Foreskin keratinocyte (primary cell): ENCODE measurements at places on chromosomes 13 and 19. TPM values are rescaled to one million over a fixed set of nuclear protein-coding genes. Genes with fewer than 3 reads are reported as not detected.

ICAM4 gene
- total RNA-seq = 0.49 and 0.71 TPM in 2 replicates

DACT3 gene
- total RNA-seq = 0.04 TPM in 1 of 2 replicates, not detected in the other

FUT2 gene
- total RNA-seq = 3.6 and 3.7 TPM in 2 replicates

TEX29 gene
- total RNA-seq = not detected in 2 replicates

TNNT1 gene
- total RNA-seq = 134 and 199 TPM in 2 replicates

OLFM2 gene
- total RNA-seq = 1.1 and 1.2 TPM in 2 replicates

IZUMO4 gene
- total RNA-seq = 2.0 and 3.1 TPM in 2 replicates

TRPC4 gene
- total RNA-seq = not detected in 2 replicates

ZNF667 gene
- total RNA-seq = 2.9 and 3.4 TPM in 2 replicates

ATP11A gene
- 11.7 and 13.4 TPM in 2 replicates for total RNA-seq

SYNGR4 gene
- total RNA-seq = 0.11 TPM in 1 of 2 replicates, not detected in the other

ZNF14 gene
- total RNA-seq = 3.0 and 3.1 TPM in 2 replicates

RLN3 gene
- not detected in 2 replicates for total RNA-seq

DAND5 gene
- 0.07 and 0.14 TPM in 2 replicates for total RNA-seq

CEACAM16 gene
- total RNA-seq = not detected in 2 replicates
